ENCODE measurements at places on chromosomes 5 and 9.
A peak's percentile ranks its signal among the peaks of the same experiment; 100 is the strongest.

- no peak for DNase-seq
Observed at GRCh38 chr5:153893817-153894216, 144.9 kb downstream of the FAM114A2 start.

DNA sequence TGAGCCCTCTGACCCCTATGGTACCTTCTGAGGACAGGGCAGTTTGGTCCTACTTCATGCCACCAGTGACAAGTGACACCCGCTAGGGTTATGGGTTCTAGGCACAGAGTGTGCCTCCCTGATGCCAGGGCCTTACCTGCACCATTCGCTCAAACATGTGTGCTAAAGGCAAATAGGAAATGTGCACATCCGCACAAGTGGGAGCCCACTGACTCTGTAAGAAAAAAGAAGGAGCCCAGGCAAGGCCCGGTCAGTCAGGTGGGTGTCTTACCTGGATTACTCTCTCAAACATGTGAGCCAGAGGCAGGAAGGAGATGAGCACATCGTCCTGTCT is 29.1 kb upstream of the MEIKIN start:
- DNase-seq = no peak

DNA sequence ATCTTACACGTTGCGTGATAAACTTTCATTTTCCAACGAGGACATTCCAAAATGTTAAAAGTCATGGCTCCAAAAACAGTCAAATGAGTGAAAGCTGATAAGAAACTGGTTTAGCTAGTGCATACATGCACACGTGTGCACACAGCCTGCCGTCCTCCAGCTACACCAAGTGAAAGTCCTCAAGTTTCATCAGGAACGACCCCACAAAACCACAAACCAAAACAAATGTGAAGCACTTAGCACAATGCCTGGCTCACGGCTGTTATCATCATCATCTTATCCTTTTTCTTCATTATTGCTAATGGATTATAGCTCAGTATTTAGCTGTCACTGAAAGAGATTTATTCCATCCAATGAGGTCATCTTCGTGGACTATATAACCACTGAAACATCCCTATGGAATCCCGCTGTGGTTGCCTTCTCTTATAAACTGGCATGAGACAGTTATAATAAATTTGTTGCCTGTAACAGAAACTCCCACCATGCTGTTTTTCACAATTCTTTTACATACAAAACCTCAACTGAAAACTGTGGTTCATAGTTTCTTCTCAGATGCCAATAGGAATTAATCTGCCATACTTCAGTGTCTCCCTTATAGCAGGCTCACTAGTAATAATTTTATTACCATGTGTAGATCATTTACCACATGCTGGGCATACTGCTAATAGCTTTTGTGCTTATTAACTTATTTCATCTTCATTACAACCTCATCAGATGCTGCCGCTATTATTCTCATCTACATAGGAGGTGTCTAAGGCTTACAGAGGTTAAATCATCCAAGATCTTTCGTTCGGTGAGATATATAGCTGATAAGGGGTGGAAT is 56.1 kb downstream of the SAXO1 start:
- peak; percentile 70 for DNase-seq

DNA sequence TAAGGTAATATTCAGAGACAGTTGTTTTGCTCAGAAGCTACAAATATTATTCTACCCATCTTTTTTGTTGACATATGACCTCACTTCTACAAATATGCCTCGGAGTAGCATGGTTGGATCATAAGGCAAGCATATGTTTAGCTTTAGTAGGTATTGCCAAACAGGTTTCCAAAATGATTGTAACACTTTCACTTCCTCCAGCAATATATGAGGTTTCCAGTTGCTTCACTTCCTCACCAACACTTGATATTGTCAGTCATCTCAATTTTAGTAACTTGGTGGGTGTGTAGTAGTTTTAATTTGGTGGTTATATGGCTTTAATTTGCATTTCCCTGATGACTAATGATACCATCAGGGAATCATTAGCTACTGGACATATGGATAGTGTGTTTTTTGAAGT is 46.7 kb downstream of the TNFSF8 start:
- DNase-seq = no peak

- DNase-seq = no peak
Observed at GRCh38 chr5:119532637-119533036, 80.3 kb downstream of the HSD17B4 start.

GRCh38 chr5:84791138-84791537 is 406.5 kb upstream of the EDIL3 start:
- no peak for DNase-seq

DNA sequence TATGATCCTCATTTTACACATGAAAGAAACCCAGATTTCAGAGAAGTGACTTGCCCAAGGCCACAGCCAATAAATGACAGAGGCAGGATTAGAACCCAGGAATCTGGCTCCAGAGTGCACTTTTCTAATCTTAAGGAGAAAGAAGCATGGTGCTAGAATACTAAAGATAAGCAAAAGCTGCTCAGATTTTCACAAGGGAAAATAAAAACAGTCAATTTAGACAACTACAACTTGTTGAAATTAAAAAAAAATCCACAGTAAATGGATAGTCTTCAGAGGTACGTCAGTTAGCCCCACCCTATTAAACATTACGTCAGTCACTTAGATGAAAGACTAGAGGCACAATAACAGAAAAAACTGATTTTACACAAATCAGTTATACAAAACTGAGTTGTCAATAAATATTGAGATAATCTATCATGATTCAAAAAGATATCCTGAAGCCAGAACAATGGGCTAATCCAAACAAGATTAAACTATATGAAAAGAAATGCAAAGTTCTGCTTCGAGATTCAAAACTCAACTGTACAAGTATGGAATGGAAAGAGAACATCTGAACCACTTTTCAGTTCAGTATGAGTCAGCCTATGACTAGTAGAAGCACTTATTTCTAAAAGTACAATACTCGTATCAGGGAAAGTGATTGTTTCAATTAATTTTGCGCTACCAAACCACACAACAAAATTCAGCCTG is 9.3 kb downstream of the TMEM245 start:
- peak; percentile 41 for DNase-seq

DNA sequence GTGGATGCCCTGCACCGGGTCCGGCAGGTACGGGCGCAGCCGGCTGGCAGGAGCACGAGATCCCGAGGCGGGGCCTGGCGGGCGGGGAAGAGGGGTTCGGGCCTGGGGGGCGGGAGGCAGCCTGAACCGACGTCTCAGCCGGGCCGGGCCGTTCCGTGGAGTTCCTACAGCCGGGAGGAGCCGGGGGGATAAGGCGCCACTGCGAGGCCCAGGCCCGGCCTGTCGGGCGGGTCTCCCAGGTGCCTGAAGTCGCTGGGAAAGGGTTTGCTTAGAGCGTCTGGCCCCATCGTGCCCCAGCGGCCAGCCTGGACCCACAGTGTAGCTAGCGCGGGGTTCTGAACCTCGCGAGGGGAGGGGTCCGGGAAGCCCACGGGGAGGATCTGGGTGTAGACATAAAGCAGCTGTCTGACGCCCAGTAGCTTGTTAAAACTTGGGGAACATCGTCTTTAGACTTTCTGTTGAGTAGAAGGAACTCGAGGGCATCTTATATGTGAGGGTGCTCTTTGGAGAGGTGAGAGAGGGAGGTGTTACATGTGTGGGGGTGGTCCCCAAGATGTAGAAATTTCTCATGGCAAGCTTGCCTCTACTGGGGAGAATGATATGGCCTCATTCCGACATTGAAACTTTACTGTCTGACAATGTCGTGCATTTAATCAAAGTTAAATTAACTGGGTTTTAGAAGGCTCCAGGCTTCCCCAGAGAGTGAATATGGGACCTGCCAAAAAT is 524 bp downstream of the FUBP3 start:
- DNase-seq = peak; percentile 30

DNA sequence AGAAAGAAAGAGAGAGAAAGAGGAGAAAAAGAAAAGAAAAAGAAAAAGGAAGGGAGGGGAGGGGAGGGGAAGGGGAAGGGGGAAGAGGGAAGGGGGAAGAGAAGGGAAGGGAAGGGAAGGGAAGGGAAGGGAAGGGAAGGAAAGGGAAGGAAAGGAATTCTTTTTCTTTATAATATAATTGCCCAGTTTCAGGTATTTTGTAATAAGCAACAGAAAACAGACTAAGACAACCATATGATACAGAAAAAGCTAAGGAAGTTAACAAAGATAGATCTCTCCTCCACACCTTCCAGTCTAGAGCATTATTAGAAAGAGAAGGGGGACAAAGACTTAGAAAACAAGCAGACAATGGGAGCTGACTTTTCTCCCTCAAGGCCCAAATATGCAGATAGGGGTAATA is 31.0 kb downstream of the MEIKIN start:
- DNase-seq = no peak

GRCh38 chr5:151153766-151154272 is 3.8 kb downstream of the ANXA6 start:
- DNase-seq = no peak

GRCh38 chr5:72822944-72823343 is 6.5 kb downstream of the TNPO1 start:
- no peak for DNase-seq

DNA sequence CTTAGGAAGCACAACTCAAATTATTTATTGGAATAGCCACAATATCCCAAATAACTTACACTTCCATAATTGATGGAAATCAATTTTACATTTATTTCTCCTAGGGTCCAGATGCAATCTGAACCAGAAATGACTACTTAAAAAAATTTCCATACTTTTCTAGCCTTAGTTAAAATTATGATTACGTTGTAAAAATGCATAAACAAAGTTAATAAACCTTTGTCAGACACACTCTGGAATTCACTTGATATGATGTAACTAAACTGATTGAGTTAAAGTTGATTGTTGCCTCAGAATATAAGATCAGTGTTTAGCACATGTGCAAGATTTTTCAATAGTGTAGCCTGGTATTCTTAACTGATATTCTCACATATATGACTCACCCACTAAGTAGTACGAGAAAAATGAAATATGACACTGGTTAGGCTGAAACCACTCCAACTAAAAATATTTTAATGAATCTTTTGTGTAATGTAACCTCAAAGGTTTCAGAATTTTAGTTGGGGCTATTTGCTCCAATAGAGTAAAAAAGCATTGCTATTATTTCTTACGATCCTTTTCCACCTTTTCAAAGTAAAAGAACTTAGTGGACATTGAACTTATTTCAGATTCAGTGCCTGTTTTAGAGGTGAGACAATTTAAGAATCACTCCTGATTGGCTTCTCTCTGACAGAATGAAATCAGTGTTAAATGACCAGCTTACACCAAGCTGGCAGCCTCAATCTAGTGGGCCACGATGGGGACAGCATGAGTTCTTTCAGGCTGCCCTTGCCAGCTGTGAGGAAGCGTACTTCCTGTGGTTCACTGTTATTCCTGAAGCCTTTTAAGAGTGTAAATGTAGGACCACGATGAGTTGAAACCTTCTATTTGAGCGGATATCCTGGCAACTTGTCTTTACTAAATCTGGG is 277.2 kb upstream of the CDH9 start:
- peak; percentile 4 for DNase-seq

- peak; percentile 89 for DNase-seq
Observed at GRCh38 chr9:93133681-93134014, 403 bp downstream of the NINJ1 start.

GRCh38 chr9:92752812-92753404 is 11.7 kb downstream of the BICD2 start:
- DNase-seq = no peak

DNA sequence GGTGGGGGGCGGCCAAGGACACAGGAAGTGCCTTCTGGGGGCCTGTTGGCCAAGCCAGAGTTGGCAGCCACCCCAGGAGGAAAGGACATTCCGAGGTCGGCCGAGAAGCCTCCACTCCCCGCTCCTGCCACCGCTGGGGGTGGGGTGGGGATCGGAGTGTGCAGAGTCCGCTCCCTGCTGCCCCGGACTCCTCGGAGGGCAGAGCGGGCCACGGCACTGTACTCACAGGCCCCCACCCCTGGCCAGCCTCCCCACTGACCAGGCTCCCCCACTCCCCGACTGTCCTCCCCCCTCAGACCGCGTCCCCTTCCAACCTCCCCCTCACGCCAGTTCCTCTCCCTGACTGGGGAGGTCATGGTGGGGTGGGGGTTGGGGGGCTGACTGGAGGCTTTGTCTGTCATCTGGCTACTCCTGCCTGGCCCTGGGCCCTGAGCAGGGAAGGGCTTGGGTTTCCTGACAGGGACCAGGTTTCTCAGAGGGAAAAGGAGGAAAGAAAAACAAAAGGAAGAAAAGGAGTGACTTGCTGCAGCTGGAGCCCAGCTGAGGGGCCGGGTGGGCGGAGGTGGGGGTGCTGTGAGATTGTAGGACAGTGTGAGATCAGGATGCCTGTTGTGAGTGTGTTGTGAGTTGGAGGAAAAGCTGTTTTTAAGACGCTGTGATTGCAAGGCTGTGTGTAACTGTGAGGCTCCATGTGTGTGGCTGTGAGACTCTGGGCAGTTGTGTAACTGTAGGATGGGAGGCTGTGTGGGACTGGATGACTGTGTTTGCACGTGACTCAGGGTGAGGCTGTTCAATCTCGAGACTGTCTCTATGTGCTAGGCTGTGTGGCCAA is 29.7 kb downstream of the CNTFR start:
- peak; percentile 91 for DNase-seq

DNA sequence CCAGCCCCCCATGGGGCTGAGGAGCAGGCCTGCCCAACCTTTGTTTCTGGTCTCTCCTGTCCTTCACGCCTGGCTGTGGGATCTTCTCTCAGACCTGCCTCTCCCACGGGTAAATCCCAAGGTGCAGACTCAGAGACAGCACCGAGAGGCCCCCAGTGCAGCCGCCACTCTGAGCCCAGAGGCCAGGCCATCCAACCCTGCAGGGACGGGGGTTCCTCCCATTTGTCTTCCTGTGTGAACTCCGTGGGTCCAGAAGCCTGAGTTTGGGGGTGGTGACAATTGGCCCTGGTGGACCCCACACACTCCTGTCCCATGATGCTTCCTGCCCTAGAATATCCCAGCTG is 123.4 kb downstream of the ADAMTS2 start:
- DNase-seq = no peak

DNA sequence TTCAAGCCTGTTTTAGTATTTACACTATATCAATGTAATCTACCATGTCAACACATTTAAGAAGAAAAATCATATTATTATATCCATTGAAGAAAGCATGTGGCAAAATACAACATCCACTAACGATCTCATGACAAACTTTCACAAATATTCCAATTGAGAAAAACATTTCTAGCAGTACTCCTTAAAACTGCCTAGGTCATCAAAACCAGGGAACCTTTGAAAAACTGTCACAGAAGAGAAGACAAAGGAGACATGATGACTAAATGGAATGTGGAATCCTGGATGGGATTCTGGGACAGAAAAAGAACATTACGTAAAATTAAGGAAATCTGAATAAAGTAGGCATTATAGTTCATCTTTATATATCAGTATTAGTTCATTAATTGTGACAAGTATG is 1091.3 kb upstream of the CDH6 start:
- no peak for DNase-seq

- no peak for DNase-seq
Observed at GRCh38 chr5:177320879-177321278, 9.2 kb upstream of the MXD3 start.

GRCh38 chr9:76525196-76525595 is 66.2 kb downstream of the GCNT1 start:
- no peak for DNase-seq
